ENCODE measurements at places on chromosomes 7 and 10.

GRCh38 chr7:1413936-1414639 is 45.2 kb downstream of the MICALL2 start:
- no peak for DNase-seq

GRCh38 chr7:8155836-8156235 is 106.1 kb downstream of the ICA1 start:
- DNase-seq = no peak

DNA sequence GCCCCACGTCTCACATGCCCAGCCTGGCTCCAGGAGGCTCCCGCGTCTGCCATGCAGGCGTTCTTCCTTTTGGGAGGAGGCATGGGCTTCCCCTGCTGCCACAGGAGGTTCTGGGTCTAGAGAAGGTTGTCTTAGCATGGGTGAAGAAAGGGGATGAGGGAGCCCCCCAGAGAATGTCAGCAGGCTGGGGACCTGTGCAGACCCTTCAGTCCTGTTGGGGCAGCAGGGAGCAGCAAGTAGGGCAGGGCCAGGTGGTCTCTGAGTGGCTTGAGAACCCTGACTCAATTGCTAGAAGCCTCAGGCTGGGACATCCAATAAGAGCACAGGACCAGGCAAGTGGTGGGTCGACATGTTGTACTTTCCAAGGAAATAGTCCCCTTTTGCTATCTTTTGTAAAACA is 34.4 kb upstream of the ADCYAP1R1 start:
- DNase-seq = no peak

- DNase-seq = no peak
Measured at GRCh38 chr7:118590107-118590506, 365.6 kb downstream of the ANKRD7 start.

GRCh38 chr10:124957404-124957947 is 15.6 kb downstream of the ZRANB1 start:
- no peak for DNase-seq
